ENCODE measurements at places on chromosomes 5 and 9.

DNA sequence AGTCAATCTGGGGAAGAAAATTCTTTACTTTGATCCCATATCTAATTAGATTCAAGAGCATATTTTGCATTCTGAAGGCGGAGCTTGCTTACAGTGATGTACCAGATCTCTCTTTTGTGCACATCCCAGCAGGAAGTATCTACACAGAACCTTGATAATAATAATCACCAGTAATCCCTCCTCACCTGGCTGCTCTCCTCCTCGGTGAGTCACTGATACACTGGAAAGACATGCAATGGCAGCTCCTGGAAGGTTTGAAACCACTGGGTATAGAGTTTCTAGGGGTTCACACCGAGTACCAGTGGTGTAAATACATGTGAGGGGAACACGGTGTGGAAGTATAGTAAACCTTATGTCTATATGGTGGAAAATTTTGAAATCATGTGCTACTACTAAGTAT is 205.5 kb upstream of the TARS1 start:
- DNase-seq, result no peak

- DNase-seq, result no peak
Measured at GRCh38 chr5:171898386-171898785, 108.1 kb downstream of the FBXW11 start.

GRCh38 chr9:132866898-132867297 is 11.2 kb downstream of the AK8 start:
- DNase-seq, result no peak

DNA sequence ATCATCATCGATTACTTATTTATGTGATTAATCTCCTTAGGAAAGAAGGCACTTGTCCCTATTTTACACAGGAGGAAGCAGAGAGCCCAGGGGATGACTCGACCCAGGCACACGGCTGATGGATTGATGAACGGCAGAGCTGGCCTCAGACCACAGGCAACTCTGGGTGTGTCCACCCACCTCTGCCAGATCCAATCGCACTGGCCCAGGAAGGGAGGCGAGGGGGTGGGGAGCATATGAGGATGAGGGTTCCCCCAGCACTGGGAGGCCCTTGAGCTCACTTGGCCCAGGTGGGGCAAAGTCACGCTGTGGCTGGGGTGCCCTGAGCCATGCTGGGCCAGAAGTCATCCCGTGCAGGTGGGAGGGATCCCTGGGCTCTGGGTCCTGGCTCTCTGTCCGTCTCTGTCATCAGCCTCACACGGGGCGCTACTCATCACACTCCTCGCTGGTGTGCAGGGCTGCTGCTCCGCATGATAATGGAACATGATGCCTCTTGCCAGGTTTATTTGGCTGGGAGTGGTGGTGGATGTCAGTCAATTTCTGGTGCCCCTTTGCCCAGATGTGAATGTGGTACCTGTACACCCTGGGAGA is 160.1 kb downstream of the GAPVD1 start:
- no peak for DNase-seq

DNA sequence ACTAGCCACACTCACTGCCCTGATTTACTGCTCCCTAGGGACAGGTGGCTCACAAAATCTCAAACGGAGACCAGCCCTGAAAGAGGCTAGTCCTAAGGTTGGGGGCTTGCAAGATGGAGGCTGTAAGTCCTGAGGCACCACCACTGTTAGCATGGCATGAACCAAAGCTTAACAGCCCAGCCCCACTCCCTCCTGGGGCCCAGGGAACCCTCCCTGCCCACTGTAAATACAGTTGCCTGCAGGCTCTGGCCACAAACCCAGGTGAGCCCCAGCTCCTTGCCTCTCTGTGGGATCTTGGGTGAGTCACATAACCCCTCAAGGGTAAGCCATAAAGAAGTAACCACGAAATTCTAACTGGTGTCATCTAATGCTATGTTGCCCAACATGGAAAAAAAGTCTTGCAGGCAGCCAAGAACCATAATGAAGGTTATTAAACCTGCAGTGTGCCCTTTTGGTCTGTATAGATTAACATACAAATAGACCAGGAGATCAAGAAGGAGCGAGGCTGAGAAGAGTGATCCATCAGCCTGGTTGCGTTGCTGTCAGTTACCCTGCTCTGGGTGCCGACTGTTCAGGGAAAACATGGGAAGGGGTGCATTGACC is 1.7 kb upstream of the POMT1 start:
- peak; percentile 26 for DNase-seq

- no peak for DNase-seq
Measured at GRCh38 chr9:106771608-106772007, 91.4 kb upstream of the ZNF462 start.

- no peak for DNase-seq
Measured at GRCh38 chr9:128823903-128824406, 5.6 kb downstream of the SPOUT1 start.

GRCh38 chr9:128323791-128324190 is 1.2 kb downstream of the COQ4 start:
- DNase-seq, result no peak

GRCh38 chr5:145937432-145938250 is 1.3 kb downstream of the SH3RF2 start:
- no peak for DNase-seq

- DNase-seq, result no peak
Measured at GRCh38 chr5:61370506-61370905, 38.4 kb downstream of the ZSWIM6 start.

DNA sequence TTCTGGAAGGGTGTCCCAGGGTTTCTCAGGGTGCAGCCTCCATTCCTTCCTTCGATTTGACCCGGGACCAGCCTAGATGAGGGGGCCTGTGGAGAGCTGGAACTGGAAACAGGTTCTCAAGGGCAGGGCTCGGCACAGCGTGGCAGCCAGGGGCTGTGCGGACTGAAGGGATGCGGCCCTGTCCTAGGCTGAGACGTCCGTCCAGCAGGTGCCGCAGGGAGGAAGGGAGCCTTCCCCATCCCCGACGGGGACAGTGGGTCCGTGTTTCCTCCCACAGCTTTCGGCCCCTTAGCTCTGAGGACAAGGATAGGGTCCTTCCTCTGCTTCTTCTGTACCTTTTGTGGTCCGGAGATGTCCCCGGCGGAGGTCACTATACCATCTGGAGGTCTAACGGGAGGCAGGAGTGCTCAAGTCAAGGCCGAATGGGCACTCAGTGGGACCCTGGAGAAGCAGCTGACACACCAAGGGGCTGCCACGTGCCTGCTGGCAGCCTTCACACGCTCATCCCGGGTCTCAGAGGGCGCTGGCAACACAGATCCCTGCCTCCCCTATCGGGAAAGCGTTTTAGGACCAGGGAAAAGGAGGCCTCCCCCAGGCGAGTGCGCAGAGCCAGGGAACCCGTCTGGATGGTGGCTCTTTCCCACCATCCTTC is 49.9 kb downstream of the USP20 start:
- peak; percentile 75 for DNase-seq

GRCh38 chr5:5306696-5307095 is 115.8 kb upstream of the ICE1 start:
- DNase-seq, result no peak

- no peak for DNase-seq
Measured at GRCh38 chr5:169946743-169947295, 33.5 kb downstream of the INSYN2B start.

DNA sequence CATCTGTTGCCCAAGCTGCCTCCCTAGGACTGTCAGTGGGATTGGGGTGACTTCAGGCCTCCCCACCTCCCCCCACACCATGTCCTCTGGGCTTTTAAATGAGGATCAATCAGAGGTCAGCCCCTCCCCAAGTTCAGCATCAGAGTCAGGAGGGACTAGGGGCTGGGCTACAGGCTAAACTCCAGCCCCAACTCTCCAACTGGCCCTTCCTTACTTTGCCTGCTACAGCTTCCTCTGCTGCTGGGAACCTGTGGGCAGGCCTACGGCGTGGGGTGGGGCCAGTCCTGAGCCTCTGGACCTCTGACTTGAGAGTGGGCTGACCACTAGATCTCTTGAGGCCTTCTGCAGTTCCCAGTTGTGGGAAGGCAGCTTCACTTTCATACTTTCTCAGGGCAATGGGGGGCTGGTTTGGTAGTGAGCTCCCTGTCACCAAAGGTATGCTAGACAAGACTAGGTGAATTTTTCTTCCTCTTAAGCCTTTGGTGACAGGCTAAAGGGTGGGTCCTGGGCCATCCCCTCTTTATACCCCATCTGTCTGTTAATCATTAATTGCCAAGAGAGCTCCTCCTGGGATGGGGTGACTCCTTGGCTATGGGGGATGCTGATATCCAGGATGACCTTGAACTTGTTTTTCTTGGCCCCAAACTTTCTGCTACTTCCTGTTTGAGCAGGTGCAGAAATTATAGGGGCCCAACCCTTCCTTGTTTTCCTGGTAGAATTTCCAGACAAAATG is 10.8 kb upstream of the DAB2IP start:
- DNase-seq, result no peak

- DNase-seq, result no peak
Measured at GRCh38 chr5:181246276-181247049, 2.8 kb upstream of the RACK1 start.

DNA sequence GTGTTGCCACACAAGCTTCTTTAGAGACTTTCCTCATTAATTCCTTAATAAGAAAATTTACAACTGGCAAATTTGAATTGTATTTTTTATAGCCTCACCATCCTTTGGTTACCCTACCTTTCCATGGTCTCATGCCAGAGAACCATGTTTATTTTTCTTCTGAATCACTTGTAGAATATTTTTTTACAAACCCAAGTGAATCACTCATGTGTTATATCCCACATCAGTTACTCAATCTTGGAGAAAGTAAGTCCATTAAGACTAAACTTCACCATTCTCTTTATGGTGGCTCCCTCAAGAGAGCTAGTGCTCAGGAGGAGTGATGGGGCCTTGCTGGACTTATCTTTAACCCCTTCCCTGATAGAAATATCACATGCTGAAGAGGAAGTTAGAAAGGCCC is 128.9 kb downstream of the SUSD1 start:
- DNase-seq, result peak; percentile 11

- DNase-seq, result peak; percentile 86
Measured at GRCh38 chr5:54159153-54159892, 151.1 kb downstream of the ARL15 start.

- peak; percentile 11 for DNase-seq
Measured at GRCh38 chr5:91225848-91226686, 157.1 kb downstream of the ARRDC3 start.

DNA sequence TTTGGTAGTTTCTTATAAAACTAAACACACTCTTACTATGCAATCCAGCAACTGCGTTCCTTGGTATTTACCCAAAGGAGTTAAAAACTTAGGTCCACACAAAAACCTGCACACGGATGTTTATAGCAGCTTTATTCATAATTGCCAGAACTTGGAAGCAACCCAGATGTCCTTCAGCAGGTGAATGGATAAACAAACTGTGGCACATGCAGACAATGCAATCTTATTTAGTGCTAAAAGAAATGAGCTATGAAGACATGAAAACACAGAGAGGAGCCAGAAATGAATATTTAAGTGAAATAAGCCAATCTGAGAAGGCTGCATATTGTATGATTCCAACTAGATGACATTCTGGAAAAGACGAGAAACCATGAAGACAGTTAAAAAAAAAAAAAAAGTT is 10.7 kb downstream of the WNK2 start:
- DNase-seq, result no peak

DNA sequence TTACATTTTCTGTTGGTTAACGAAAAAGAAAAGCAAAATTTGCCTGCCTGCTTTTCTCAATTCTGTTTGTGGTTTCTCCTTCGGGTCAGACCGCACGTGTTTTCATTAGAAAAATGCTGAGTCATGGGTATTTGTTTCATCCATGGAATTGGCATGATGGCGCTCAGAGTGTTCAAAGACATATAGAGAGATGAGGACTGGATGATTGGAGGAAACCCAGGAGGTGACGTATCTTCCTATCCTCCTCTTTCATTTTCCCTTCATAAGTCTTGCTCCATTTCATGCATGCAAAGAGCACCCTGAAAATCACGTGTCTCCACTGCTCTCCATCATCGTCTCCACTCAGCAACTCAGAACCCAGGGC is 353.8 kb upstream of the WWC1 start:
- peak; percentile 56 for DNase-seq

- DNase-seq, result no peak
Measured at GRCh38 chr5:59245198-59245597, 648.3 kb downstream of the PDE4D start.

GRCh38 chr9:16266648-16267276 is 603.7 kb downstream of the BNC2 start:
- peak; percentile 31 for DNase-seq

DNA sequence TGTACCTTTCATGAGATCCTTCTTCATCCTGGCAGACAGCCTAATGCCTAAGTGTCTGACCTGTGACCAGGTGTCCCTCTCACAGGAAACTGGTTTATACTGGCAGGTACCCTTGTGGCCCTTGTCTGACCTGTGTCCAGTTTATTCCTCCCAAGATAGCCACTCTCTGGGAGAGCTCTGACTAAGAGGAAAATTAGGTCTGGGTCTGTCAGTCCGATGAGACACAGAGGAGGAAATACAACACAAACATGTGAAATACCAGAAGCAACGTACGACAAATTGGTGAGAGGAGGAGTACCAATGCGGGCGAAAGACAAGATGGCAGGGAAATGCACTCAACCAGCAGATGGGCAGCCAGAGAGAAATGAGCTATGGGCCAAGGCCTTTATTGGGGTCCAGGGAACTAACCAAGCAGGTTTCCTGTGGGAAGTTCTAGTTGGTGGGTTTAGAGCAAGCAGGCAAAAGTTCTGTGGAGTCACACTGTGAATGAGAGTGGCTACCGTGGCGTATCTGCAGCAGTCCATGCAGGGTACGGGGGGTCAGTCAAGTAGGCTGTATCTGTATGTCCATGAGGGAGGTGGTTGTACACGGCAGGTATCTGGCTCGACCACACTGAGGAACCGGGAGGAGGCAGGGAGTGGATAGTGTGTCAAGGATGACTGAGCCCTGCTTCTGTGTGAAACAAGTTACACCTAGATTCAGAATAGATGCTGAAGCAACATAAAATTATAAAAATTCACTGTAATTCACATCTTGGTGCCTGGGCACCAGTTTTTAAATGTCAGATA is 109.0 kb downstream of the MLLT3 start:
- DNase-seq, result no peak

- no peak for DNase-seq
Measured at GRCh38 chr5:10699281-10699874, 61.7 kb downstream of the DAP start.

- DNase-seq, result peak; percentile 67
Measured at GRCh38 chr9:97985058-97985861, 2.1 kb downstream of the ANP32B start.

Data from OCI-M1 (cell line).